ENCODE measurements at places on chromosomes 12 and 14. TPM values are rescaled to one million over a fixed set of nuclear protein-coding genes. Genes with fewer than 3 reads are reported as not detected.

DNA sequence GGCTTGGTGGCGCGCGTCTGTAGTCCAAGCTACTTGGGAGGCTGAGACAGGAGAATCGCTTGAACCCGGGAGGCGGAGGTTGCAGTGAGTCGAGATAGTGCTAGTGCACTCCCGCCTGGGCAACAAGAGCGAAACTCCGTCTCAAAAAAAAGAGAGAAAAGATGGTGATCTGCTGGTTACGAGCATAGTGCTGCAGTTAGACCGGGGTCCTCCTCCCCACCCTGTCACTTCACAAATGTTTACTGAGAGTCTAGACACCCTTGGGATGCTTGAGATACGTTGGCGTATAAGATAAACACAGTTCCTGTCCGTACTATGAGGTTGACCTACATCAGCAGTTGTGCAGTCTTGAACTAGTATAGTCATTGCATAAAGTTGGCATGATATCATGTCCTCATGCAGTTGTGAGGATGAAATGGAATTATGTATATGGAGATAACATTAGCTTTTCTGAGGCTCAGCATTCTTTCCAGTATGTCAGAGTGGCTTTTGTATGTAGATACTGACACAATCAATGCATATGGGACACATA lies 787 bp downstream of the ACAD10 start:
- peak overlapping the region; percentile 83 for H3K27ac ChIP-seq
- peak overlapping the region; percentile 90 for H3K4me3 ChIP-seq
- peak; percentile 3 for DNase-seq
- no peaks in the 10 kb centered on the region for H3K27me3 ChIP-seq
- peaks cover 3% of the 10 kb centered on the region for H3K36me3 ChIP-seq
- H3K4me1 ChIP-seq = peaks cover 18% of the 10 kb centered on the region

DNA sequence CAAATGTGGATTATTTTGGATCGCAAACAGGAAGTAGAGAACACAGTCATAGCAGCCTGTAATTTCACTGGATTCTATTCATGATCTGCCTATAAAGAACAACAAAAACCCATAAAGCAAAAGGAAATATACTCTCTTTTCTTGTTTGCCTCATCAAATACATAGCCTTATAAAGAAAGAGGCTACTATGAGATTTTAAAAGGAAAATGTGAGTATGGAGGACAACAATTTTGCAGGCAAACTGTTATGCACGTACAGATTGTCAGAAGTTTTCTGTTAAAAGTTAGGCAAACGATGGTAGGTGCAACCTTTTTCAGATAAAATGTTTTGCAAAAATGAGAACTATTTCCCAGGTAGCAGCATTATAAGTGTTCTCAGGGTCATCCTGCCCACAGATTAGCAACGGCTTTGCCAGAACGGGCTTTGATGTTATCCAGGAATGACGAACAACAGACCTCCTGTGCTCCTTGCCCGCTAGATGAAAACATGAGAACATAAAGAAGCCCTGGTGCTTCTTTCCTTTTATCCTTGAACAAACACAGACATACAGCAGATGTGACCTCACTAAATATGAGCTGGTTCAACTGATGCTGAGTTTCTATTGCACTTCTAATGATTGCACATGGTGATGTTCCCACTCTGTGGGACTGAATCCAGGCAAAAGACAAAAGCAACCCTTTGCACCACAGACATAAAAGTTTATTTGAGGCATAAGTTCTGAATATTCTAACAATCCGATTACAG lies 88.1 kb downstream of the ITPR2 start:
- H3K4me3 ChIP-seq = no peak overlapping the region
- no peak overlapping the region for H3K27ac ChIP-seq
- H3K36me3 ChIP-seq = no peaks in the 10 kb centered on the region
- H3K4me1 ChIP-seq = peaks cover 11% of the 10 kb centered on the region
- no peaks in the 10 kb centered on the region for H3K27me3 ChIP-seq

Gene GPN3
- polyA plus RNA-seq = 40.4 TPM

DNA sequence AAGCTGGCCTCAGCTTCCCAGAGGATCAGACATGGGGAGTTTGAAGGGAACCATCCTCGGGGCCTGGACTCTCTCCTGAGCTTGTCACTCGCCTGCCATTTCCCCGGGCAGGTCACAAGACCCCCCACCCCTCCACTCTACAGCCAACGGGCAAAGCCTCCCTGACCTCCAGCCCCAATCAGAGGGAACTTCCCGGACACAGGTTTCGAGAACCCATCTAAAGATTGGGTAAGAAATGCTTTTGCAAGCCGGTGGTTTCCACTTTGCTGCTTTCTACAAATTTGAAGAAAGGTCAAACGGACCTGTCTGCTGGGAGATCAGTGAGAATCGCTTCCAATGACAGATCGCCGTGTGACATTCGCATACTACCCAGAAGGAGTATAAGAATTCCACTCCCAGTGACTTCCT lies 89.6 kb downstream of the SCARB1 start:
- peaks cover 12% of the 10 kb centered on the region for H3K4me1 ChIP-seq
- no peak for DNase-seq
- no peak overlapping the region for H3K4me3 ChIP-seq
- no peak overlapping the region for H3K27ac ChIP-seq
- H3K27me3 ChIP-seq = no peaks in the 10 kb centered on the region
- no peaks in the 10 kb centered on the region for H3K36me3 ChIP-seq

Gene OVCH1
- not detected for polyA plus RNA-seq

Gene TPH2
- polyA plus RNA-seq = not detected

- H3K4me1 ChIP-seq = no peaks in the 10 kb centered on the region
- DNase-seq = no peak
- H3K27me3 ChIP-seq = no peaks in the 10 kb centered on the region
- H3K4me3 ChIP-seq = no peak overlapping the region
Observed at GRCh38 chr12:123571343-123571813, 13.0 kb upstream of the TMED2 start.
